Stimulated activated CD8-positive, alpha-beta memory T cell treated with anti-CD3 and anti-CD28 coated beads, Interleukin-7, amount 100 ng/mL, for 1 hour (primary cell): ENCODE measurements at places on chromosomes 11 and 22.

- DNase-seq: no peak
These were observed 122.9 kb downstream of the DCDC1 start for GRCh38 chr11:31246451-31247165.

DNA sequence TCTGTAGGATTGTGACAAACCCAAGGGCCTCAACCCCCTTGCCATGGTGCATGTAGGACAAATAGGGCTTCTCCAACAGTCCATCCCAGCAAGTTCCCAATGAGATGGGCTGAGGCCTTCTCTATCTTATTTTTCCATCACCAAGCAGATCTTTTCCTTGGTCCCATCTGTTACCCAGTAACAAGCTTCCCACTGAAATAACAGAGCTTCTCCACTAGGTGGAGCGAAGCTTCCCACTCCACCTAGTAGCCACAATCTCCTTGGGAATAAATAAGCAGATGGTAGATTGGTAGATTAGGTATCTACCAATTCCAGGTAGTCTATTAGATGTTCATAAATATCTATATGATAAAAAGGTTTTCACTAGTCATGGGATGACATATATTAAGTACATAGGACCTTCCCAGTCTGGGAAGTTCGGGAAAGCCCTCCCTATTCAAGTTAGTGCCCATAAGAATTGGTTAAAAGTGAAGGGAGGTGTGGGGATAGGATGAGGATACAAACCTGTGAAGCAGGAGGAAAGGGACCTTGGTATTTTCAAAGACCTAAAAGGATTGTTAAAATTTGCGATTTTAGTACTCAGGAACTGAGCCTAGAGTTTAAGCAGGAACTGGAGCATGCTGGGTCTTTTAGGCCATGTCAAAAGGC, 5.9 kb upstream of the OR52L1 start:
- DNase-seq: no peak

DNA sequence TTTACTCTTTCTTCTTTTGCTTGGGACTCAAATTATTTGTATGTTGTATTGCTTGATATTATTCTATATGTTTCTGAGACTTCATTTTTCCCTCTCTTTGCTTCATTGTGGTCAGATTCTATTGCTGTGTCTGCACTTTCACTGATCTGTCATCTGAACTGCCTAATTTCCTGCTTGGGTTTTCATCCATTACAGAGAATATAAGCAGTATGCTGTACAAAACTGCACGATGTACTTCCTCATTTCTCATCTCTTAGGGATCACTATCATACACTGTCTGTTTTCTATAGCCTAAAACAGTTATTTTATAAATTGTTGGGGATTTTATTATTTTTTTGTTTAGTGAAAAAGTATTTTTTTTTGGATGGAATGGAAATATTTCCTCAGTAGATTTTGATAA, 736.7 kb upstream of the ANO5 start:
- no peak for DNase-seq

DNA sequence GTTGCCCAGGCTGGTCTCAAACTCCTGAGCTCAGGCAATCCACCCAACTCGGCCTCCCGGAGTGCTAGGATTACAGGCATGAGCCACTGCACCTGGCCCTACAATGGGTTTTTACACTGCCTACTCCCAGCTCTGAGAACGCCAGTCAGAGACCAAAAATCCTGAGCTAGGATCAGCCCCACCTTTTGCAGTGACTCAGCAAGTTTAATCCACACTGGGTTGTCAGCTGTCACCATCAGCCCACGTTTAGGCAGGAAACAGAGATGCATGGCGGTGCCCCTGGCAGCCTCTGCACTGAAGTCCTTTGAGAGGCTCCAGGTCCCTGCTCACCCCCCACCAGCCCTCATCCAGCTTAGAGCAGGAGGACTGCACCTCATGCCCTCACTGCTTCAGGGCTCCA, 117.6 kb downstream of the ARHGAP8 start:
- no peak for DNase-seq

DNA sequence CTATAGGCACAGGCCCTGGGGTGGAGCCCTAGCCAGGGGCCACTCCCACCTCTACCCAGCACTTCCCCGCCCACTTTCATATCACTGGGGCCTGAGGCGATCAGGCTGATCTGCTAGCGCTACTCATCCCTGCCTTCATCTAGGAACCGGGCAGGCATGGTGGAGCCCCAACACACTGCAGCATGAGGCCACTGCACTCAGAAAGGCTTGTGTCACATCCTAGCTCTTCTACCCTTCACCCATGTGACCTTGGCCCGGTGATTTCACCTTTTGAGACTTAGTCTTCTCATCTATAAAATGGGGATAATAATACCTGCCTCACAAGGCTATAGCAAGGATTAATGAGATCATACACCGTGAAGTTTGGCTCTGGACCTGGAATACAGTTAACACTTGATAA, 18.1 kb upstream of the GDPD5 start:
- DNase-seq: no peak

- no peak for DNase-seq
These were observed 26.6 kb downstream of the TUB start for GRCh38 chr11:8107642-8108041.

DNA sequence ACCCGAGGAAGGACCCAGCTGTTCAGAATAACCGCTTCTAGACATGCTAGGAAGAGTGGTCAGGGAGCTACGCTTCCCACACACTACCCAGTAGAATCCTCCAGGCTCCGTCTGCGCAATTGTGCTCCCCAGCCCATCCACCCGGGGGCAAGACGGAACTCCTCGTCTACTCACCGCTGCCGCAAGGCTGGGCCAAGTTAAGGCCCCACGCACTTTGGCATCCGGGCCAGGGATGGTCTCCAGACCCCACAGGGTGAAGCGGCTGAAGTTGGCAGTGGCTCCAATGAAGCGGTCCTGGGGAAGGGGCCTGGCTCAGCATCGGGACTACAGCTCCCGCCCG, 757 bp downstream of the RNASEH2C start:
- no peak for DNase-seq

- DNase-seq: no peak
These were observed 35.7 kb upstream of the POLA2 start for GRCh38 chr11:65226103-65226442.

- DNase-seq: peak; percentile 49
These were observed 1.1 kb upstream of the ATG16L2 start for GRCh38 chr11:72812967-72813739.

DNA sequence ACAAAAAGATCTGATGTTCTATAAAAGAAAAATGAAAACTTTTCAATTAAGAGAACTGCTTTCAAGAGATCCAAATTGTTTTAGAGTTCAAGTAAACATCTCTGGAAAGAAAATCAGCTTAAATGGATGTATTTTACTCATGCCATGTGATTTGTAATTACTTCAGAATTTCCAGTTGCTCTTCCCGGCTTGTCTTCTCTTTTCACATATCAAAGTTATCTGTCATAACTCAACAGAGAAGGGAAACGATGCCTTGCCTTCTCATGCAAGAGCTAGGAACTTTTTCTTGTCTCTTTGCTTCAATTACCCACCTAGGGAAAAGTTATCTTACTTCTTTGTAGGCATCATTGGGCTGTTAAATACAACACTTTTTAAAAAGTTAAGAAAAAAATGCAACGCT, 255.2 kb upstream of the POU2AF2 start:
- no peak for DNase-seq

DNA sequence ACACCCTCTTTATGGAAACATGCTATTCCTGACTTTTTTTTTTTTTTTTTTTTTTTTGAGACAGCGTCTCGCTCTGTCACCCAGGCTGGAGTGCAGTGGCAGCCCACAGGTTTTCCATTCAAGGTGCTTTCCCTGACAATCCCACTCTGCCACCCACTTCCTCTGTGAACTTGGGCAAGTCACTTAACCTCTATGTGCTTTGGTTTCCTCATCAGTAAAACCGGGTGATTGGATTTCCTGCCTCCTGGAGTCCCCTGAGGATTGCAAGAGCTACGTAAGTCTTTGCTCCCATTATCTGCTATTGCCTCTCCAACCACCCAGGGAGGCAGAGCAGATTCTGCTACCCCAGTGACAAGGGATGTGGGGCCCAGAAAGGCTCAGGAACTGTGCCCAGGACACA, 54.1 kb downstream of the CELSR1 start:
- DNase-seq: no peak

GRCh38 chr22:21015466-21016006, 571 bp downstream of the P2RX6 start:
- DNase-seq: no peak

DNA sequence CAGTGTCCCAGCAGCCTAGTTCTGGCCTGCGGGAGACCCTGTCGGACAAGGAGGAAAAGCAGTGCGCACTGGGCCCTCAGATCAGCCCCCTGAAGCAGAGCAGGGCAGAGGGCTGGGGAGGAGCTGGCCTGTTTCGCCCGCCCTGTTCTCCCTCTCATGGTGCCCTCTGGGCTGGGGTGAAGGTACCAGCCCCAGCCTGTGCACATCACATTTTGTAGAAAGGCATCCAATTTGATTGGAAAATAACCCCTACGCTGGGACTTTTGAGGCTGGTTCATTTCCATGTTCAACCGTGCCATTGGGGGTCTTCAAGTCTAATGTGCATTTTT, 832 bp upstream of the NAP1L4 start:
- no peak for DNase-seq

- DNase-seq: no peak
These were observed 76.3 kb upstream of the SUSD2 start for GRCh38 chr22:24105013-24105360.

DNA sequence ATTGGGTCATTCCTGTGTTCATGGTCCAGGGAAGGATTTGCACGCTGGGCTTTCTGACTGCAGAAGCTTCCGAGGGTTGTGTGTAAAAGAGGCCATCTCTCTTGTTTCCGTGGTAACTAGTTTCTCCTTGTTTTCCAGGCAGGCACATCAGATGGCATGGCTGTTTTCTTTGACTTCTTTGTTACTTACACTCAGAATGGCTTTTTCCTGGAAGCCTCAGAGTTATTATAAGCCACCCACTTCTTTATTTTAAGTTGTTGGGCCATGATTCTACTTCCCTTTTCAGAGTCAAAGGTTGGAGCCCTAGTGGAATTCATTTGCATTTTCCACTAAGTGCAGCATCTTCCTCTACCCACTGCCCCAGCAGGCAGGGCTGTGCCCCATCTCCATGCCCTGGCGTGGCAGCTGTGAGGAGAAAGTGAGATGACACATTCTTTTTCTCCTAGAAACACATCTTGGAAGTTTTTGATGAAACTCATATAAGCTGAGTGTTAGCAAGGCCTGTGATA, 94.9 kb downstream of the PRR5L start:
- no peak for DNase-seq

- no peak for DNase-seq
These were observed 86.5 kb downstream of the MYEOV start for GRCh38 chr11:69380451-69380901.

DNA sequence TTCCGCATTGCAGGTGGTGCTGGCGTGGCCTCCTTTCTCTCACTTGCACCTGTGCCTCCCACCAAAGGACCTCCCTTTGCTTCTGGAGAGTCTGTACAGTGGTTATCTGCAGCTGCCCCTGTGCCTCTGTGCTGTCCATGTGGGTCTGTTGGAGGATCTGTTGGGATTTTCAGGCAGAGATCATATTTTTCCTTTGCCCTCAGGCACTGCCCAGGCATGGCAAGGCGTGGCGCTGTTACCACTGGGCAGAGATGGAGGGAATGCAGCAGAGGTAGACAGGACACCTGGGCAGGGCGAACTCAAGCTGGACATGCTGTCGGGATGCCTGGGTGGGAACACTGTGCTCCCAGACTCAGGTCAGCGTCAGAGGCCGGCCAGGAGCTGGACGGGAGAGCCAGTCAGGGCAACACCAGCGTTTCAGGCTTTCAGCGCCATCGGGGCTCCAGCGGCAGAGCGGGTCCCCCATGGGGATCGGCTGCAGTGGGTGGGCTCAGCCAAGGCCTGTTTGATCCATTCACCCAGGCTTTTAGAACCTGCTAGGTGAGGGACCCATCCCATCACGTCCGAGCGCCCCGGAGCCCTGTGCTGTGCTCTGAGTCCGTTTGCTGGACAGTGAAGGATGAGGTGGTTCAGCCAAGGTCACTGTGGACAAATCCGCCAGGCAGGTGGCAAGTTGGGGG, 718.9 kb downstream of the BRD1 start:
- no peak for DNase-seq

DNA sequence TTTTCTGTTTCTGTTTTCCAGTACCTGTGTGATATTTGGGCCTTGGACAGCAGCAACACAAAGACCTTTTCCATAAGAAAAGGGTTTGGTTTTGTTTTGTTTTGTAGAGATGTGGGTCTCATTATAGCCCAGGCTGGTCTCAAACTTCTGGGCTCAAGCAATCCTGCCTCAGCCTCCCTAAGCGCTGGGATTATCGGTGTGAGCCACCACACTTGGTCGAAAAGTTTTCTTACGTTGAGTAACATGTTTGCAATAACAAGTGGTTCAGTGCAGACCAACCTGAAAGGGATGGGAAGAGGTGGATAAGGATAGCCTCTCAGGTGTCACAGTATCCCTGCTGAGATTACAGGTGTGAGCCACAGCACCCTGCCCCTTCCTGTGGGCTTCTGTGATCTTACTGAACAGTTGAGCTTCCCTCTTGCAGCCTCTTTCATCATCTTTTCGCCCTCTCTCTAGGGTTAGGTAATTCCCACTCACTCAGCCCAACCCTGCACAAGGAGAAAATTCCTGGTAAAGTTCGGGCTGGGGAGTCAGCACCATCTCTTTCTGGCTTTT, 3.5 kb upstream of the MRPL48 start:
- no peak for DNase-seq

- no peak for DNase-seq
These were observed 38.5 kb downstream of the TCF20 start for GRCh38 chr22:42231929-42232328.
